ENCODE measurements at places on chromosomes 13 and 19. TPM values are rescaled to one million over a fixed set of nuclear protein-coding genes. Genes with fewer than 3 reads are reported as not detected.

The MED16 gene
- 12.1 TPM for total RNA-seq

The AP1M2 gene
- total RNA-seq = 135 TPM

The URAD gene
- not detected for total RNA-seq

The WDR87 gene
- total RNA-seq = not detected

The TEAD2 gene
- total RNA-seq = 6.9 TPM

The CLDND2 gene
- total RNA-seq = not detected

The PEAK3 gene
- total RNA-seq = not detected

The TFPT gene
- 11.3 TPM for total RNA-seq

The ZNF43 gene
- 1.6 TPM for total RNA-seq

The COMP gene
- not detected for total RNA-seq

The BSG gene
- total RNA-seq = 369 TPM

The SIGLECL1 gene
- not detected for total RNA-seq

The KLK3 gene
- total RNA-seq = not detected

The EPSTI1 gene
- 0.53 TPM for total RNA-seq

The MYO1F gene
- total RNA-seq = not detected

The UBE2M gene
- total RNA-seq = 128 TPM

The MIR17HG gene
- 19.2 TPM for total RNA-seq

The GSX1 gene
- not detected for total RNA-seq

The CD33 gene
- total RNA-seq = not detected

The RTBDN gene
- not detected for total RNA-seq

The RCBTB2 gene
- total RNA-seq = 4.7 TPM

The OR7C1 gene
- under 0.01 TPM for total RNA-seq

The GFY gene
- total RNA-seq = not detected

The ADAT3 gene
- total RNA-seq = 1.9 TPM

The MCEMP1 gene
- total RNA-seq = not detected

The PGLYRP1 gene
- not detected for total RNA-seq

The SELENOV gene
- not detected for total RNA-seq

The CYP2A7 gene
- total RNA-seq = not detected

The TMEM221 gene
- total RNA-seq = not detected

The CAPN12 gene
- total RNA-seq = 6.6 TPM

The MEIOSIN gene
- not detected for total RNA-seq

The SBK3 gene
- not detected for total RNA-seq

The ZNF845 gene
- total RNA-seq = 11.1 TPM

The FXYD1 gene
- not detected for total RNA-seq

The NUMBL gene
- 12.9 TPM for total RNA-seq

The NKG7 gene
- total RNA-seq = not detected

Data from bronchial epithelial cell (primary cell).